Hypothalamus (tissue), 51 donors: ENCODE measurements at places on chromosomes 3 and 15.

DNA sequence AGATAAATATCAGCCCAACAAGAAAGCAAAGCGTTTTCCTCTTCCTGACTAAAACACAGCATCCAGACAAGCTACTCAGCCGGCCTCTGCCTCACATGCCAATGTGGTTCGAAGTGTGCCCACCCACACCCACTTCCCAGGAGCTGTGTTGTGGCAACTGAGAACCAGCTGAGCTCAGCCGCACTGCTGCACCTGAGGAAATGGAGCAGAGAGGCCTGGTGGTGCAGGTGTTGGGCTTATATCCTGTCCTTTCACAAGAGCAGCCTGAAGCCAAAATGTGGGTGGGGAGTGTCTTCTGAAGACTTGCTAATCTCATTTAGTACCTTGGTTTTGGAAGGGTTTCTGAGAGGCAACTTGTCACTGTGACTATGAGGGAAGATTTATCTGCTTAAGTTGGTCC, 23.0 kb upstream of the RETNLB start:
- no peak for DNase-seq

- DNase-seq: no peak
Measured at GRCh38 chr15:49573421-49573820, 47.2 kb downstream of the FAM227B start.

- DNase-seq: no peak
Measured at GRCh38 chr3:140794507-140794906, 116.6 kb downstream of the TRIM42 start.

DNA sequence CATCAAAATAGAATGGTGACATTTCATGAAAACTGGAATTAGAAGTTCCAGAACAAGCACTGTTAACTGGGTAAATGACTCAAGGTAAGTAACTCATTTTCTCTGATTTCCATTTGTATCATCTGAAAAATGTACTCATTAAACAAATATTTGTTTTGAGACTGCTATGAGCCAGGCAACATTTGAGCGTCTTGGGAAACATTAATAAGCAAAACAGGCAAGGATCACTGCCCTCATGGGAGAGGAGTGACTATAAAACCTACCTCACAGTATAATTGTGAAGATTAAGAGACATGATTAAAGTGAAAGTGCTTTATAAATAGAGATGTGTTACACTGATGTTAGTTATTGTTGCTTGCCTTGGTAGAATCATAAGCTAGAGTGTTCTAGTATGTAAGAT, 711.8 kb upstream of the UBE2E2 start:
- no peak for DNase-seq

DNA sequence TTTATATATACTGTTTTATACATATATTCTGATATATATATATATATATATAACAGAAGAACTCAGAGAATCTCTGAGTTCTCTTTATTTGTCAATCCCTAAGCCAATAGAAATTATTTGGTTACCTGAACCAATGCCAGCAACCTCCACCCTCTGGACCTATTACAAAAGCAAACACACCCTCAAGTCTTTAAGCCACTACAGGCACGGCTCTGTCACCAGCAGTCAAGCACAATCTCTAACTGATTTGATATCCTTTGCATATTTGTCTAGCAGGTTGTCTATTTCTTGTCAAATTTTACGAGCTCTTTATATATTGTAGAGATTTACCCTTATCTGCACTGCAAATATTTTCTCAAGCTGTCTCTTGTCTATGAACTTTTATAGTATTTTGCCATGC, 66.6 kb upstream of the TOPAZ1 start:
- DNase-seq: no peak

- DNase-seq: no peak
Measured at GRCh38 chr3:159584421-159584820, 404.2 kb upstream of the IL12A start.

DNA sequence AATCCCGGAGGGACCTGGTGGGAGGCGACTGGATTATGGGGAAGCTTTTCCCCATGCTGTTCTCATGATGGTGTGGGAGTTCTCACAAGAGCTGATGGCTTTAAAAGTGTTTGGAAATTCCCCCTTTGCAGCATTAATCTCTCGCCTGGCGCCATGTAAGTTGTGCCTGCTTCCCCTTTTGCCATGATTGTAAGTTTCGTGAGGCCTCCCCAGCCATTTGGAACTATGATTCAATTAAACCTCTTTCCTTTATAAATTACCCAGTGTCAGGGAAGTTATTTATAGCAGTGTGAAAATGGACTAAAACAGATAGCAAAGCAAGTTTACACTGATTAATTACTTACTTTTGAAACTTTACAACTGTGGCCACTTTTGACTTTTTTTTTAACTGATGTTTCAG, 10.6 kb upstream of the U2SURP start:
- DNase-seq: no peak

DNA sequence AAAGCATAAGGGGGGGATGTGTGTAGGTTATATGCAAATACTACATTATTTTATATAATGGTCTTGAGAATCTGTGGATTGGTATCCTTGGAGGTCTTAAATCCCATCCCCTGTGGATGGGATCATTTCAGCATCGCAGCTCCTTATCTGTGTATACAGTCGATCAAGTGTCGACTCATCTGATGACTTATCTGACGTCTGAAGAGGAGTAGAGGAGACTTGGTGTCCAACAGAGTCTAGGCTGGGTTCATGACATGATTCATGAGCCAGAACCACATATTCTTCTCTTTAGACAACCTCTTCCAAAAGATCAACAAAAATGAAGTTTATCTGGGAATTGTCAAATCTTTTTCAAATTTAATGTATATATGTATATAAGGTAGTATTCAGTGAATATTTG, 220.7 kb downstream of the NR2F2 start:
- no peak for DNase-seq

GRCh38 chr3:177818712-177819240, 621.5 kb upstream of the TBL1XR1 start:
- no peak for DNase-seq
